ENCODE measurements at places on chromosomes 4 and X.

DNA sequence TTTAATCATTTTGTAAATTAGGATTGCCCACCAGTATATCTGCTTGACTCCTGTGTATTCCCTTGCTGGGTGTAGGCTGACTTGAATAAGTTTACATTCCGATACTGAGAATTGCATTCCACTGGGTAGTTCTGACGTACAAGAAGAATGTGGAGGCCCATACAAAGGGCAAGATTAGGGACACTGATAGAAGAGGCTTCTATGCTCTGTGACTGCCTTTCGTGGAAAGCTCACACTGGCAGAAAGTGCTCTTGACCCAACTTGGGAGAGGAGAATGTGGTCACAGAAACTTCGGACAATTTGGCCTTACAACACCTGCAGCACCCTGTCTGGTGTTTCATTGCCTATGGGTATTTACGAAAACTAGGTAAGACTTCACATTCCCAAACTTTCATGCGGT, 126.3 kb downstream of the RAPGEF2 start:
- DNase-seq = no peak

DNA sequence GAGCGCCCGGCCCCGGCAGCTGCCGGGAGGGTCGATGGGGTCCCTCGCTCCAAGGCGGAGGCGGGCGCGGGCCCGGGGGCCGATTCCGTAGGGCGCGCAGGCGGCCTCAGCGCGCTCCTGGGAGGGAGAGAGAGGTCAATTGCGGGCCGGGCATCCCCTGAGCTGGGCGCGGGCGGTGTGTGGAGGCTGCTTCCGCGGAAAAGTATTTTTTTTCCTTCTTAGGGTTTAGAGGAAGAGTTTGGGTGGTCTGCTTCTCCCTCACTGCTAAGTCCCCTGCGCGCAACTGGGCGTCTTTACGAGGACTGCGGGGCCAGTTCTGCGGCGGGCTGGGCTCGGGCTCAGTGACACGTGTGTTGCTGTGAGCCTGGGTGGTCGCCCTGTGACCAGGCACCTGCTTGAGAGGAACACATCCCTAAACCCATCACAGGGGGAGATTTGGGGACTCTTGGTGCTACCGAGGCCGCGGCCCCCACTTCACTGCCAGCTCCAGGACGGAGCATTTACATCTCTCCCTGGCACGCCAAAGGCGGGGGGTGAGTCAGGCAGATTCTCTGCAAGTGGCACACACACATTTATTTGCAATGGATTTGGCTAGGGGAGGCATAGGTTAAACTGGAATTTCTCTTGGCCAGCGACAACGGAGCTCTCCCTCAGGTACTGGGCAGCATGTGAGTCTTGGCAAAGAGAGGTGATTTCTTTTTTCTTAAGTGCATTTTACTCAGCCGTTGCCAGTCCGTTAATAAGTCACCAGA, 151.2 kb upstream of the SLC4A4 start:
- DNase-seq = peak; percentile 1

GRCh38 chrX:15242899-15243555, 26.9 kb downstream of the ASB9 start:
- peak; percentile 24 for DNase-seq

- no peak for DNase-seq
These were observed 57.3 kb upstream of the CXCL8 start for GRCh38 chr4:73683033-73683432.

DNA sequence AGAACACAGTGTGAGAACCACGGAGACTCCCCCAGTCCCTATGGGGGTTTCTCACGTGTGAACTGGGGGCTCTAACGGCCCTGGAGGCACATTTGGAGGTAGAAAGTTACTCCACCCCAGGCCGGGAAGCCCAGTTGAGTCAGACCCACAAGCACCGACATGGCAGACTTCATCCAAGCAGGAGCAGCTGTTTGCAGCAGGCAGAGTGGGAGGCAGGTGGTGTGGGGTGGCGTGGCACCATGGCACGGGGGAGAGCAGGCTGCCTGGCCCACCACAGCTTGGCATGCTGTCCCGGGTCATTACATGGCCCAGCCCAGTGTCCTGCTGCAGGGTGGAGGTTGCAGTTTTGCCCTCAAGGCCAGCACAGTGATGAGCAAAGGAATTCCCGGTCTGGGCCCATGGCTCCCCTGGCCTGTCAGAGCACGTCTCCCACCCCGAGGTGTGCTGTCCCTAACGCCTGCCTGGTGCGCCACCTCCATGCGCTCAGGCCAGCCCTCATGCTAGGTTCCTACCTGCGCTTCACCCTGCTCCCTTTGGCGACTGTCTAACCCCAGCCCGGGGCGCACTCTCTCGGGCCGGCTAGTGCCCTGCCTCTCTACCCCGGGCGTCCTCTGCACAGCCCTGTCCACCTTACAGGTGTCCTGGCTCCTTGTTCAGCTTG, 90.6 kb upstream of the AFAP1 start:
- DNase-seq = no peak

- no peak for DNase-seq
These were observed 7.1 kb downstream of the ARHGEF6 start for GRCh38 chrX:136773648-136774047.

Data from activated CD4-positive, alpha-beta T cell treated with anti-CD3 and anti-CD28 coated beads, Interleukin-2, amount 50 U/mL, for 1 hour (primary cell).